T-cell (primary cell): ENCODE measurements at places on chromosomes 11 and 22. TPM values are rescaled to one million over a fixed set of nuclear protein-coding genes. Genes with fewer than 3 reads are reported as not detected.

The PARVA gene
- total RNA-seq, result 0.75 TPM

The SMIM35 gene
- total RNA-seq, result 0.32 TPM

The SLC6A5 gene
- not detected for total RNA-seq

The POU2AF2 gene
- not detected for total RNA-seq

DNA sequence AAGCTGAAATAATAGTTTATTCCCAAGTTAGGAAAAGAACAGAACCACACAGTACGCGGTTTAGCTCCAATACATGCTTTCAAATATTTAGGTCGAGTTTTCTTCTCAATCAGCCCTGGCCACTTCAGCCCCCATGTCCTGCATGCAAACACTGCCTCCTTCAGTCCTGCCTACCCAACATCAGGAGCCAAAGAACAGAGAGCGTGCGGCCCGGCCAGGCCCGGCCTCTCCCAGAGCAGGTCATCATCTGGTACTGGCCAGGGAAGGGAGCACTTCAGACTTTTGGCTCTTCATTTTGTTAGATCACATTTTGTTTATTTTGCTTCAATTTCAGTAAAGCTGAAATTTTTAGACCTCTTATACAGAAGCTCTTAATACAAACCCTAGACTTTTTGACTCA lies 6.7 kb downstream of the BRD1 start:
- DNase-seq, result no peak
- no peak overlapping the region for H3K4me3 ChIP-seq

DNA sequence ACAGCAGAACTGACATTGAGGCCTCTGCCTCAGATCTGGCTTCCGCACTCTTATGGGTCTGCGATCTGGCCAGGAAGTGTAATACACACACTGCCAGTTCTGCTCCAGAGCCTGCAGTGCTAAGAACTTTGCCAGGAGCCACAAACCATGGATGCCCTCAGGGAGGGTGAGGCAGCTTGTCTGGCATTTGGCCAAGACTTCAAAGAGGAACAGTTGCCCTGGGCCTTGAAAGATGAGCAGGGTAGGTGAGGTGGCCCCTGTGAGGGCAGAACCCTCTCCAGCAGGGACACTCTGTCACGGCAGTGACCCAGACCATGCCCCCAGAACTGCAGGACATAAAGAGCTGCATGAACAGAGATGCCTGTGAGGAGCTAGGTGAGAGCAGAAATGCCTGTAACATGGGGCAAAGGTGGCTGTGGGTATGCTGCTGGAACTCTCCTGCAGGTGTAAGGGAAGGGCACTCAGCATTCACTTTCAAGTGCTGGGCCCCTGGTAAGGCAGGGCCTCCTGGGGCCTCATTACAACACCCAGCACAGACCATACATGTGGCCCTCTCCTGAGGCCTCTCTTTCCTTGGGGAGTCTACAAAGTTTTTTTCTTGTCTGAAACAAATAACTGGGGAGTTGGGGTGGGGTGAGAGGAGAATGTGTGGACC lies 47.3 kb downstream of the NEU3 start:
- H3K4me1 ChIP-seq, result no peaks in the 10 kb centered on the region
- no peak for DNase-seq
- H3K4me3 ChIP-seq, result no peak overlapping the region
- no peak overlapping the region for H3K27ac ChIP-seq
- no peaks in the 10 kb centered on the region for H3K36me3 ChIP-seq

DNA sequence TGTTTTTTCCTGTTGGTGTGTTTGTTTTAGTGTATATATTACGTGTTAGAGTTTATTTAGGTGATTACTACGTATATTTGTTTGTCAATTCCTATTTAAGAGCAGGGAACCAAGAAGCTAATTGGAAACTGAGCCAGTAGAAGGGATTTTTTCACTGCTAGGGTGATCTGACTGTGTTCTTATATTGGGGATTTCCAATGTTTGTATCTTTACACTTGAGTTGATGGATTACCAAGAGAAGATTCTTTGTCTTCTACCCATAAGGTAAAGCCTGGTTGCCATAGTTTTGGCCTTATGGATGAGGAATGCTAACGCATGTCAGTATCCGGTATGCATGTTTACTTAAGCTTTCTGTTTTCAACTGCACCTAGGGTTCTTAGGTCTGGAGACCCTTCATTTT lies 35.6 kb downstream of the SIK2 start:
- H3K27me3 ChIP-seq, result no peaks in the 10 kb centered on the region
- H3K4me3 ChIP-seq, result no peak overlapping the region
- no peak overlapping the region for H3K27ac ChIP-seq
- no peak for DNase-seq

DNA sequence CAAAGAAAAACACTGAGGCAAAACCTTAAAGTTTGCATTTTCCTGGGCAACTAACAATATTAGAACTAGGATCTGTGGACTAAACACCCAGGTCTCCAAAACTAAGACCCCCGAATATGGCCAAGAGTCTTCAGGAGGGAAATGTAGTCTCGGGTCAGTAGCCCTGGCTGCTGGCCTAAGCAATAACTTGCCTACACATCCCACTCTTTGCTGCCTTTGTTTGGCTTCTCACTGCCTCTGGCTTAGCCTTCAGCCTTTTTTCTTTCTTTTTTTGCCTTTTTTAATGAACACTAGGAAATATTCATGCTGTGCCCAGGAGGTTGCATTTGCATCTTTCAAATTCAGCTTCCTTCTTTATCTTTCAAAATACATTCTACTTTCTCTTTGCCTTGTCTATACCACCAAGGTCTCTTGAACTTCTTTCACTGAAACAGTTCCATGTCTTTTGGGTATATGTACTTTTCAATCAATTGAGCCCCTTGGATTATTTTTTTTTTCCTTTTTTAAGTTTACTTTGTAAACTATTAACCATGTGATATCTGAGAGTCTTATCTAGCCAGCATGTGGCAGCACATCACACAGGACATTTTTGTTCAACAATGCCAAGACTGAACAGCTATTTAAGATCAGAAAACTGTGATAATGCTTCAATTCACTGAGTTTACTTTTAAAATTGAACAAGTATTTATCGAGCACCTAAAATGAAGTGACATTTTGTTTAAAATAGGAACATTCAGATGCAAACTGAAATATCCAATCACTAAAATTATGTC lies 165.0 kb upstream of the TRPC6 start:
- no peaks in the 10 kb centered on the region for H3K36me3 ChIP-seq
- no peak overlapping the region for H3K27ac ChIP-seq
- DNase-seq, result no peak
- H3K4me1 ChIP-seq, result no peaks in the 10 kb centered on the region
- no peak overlapping the region for H3K4me3 ChIP-seq
- no peaks in the 10 kb centered on the region for H3K27me3 ChIP-seq
